Activated CD4-positive, alpha-beta T cell treated with anti-CD3 and anti-CD28 coated beads, Interleukin-2, amount 50 U/mL, for 1 hour (primary cell): ENCODE measurements at places on chromosomes 16 and 17.

- DNase-seq, result no peak
These were observed 5.0 kb downstream of the SMARCD2 start for GRCh38 chr17:63837480-63837879.

GRCh38 chr17:9893411-9894012 lies 11.6 kb downstream of the RCVRN start:
- DNase-seq, result no peak

DNA sequence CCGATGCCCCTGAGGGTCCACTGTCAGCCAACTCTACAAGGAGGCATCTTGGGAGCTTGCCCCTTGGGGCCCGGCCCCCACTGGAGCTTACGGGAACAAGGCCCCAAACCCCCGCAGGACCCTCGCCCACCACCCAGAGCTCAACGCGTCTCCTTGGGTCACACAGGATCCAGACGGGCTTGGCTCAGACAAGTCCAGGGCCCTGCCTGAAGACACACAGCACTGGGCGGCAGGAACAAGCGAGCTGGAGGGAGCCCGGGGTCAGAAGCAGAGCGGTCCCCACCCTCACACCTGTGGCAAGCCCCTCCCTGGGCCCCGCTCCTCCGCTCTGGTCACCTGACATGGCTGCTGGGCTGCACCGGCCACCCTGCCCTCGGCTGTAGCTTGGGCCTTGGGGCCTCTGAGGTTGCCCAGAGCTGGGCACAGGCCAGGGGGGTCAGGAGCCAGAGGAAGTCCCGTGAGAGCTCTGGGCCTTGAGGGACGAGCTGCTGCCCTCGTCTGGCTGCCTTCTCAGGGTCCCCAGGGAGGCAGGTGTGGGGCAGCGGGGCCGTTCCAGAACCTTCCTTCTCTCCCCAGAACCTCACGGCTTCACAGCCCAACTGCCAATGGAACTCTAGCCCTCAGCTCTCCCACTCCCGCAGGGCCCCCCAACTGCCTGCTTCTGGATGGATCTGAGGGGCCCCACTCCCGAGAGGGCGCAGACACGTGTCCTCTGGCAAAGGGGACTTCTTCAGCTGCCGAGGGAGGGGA lies at the start of gene CCDC154:
CCDC154 (minus strand) TSS at position 577 of the 750 bp plus-strand sequence; CDS start at position 343, 234 bp downstream.
- no peak for DNase-seq

- no peak for DNase-seq
These were observed 10.3 kb upstream of the IRF8 start for GRCh38 chr16:85888405-85889331.

DNA sequence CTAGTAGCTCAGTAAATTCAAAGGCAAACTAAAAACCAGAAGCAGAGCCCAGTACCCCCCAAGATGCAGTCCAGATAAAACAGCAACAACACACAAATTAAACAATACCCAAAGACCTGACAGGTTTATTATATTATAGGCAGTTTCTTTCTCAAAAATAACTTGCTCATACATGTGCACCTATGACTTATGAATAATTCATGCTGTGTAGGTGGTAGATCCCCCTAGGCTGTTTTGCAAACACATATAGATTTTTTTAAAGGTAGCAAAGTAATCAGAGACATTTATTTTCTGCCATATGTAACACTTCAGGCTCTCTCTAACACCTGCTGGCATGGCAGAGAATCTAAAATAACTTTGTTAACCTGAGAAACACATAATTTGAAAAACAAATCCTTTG lies 27.2 kb downstream of the CACNG1 start:
- DNase-seq, result no peak

GRCh38 chr17:63138713-63139112 lies 172.7 kb downstream of the TANC2 start:
- DNase-seq, result no peak

- DNase-seq, result no peak
These were observed 534.1 kb downstream of the GRIN2A start for GRCh38 chr16:9647981-9648701.

DNA sequence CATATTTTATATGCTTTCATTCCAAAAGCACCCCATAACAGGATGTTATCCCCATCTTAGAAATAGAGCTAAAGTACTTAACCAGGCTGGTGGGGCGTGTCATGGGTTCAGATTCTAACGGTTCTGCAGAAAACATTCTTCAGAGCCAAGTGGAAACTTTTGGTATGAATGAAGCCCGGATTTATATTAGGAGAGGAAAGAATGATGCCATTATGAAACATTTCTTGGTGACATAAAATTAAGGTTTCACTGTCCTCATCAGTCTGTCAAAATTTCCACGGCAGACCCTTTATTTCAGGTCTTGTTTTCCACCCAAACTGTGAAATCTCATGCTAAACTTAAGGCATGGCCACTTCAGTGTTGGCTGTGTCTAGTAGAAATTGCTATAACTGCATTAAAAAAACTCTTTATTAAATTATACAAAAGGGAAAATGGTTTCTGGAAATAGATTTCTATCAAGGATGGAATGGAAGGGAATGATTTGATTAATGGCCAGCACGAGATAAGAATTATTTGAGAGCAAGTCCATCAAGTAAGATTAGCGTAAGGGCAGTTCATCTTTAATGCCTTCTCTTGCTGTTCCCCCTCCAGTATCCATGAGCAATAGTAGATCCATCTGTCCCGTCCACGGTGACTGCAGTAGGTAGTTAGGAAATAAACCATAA lies 11.7 kb downstream of the PRKCA start:
- no peak for DNase-seq

GRCh38 chr17:30292286-30292858 lies 628 bp upstream of the BLMH start:
- no peak for DNase-seq

DNA sequence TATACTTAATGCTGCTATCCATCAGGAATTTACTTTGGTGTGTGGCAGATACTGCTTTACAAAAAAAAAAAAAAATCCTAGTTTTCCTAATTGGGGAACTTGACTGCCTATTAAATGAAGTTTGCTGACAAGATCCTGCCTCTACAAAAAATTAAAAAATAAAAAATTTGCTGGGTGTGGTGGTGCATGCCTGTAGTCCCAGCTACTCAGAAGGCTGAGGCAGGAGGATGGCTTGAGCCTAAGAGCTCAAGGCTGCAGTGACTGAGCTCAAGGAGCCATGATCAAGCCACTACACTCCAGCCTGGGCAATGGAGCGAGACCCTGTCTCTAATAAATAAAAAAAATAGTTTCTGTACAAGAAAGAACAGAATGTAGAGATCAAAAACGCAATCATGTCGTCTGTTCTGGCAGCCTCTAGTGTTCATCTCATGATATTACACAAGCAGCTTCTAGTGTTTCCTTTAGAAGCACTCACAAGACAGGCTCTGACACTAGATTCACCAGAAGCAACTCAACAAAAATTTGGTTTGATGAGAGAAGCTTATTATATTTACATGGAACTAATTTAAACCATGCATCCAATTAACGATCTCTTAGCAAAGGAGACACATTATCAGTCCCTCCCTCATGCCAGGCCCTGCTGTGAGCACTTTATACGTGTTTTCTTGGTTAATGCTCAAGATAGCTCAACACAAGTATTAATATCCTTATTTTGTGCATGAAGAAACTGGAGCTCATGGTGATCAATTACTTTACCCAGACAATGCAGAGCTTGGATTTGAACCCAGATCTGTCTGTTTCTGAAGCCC lies 6.8 kb upstream of the KRTAP17-1 start:
- no peak for DNase-seq

- DNase-seq, result no peak
These were observed 97.7 kb downstream of the USP31 start for GRCh38 chr16:23051587-23051986.

DNA sequence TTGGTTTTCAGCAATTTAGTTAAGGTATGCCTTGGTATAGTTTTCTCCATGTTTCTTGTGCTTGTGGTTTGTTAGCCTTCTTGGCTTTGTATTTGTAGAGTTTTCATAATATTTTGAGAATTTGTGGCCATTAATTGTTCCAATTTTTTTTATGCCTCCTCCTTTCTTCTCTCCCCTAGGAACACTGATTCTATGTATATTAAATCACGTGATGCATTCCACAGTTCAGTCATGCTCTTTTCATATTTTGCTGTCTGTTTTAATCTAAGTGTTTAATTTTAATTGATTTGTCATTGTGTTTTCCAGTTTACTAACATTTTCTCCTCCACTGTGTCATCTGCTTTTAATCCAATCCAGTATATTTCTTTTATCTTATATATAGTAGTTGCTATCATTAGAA lies 263.6 kb downstream of the SHISA9 start:
- DNase-seq, result no peak

DNA sequence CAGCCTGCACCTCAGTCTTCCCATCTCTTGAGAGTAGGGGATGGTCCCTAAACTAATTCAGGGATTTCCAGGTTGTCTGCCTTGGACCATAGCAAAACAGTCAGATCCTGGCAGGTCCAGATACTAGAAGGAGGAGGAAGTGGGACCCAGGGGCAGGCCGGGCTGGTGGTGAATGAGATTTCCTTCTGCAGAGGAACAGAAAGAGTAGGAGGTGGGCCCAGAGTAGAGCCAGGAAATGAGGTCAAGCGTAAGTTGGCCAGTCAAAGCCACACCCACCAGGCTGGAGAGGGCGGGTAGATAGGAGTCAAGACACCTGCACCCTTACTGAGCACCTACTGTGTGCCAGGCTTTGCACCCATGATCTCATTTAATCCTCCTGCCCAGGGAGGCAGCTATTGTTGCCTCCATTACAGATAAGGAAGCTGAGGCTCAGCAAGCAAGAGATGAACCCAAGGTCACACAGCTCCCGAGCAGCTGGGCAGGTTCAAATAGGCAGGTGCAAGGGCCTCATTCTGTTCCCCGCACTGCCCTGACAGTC lies 2.6 kb downstream of the CDH5 start:
- DNase-seq, result no peak

DNA sequence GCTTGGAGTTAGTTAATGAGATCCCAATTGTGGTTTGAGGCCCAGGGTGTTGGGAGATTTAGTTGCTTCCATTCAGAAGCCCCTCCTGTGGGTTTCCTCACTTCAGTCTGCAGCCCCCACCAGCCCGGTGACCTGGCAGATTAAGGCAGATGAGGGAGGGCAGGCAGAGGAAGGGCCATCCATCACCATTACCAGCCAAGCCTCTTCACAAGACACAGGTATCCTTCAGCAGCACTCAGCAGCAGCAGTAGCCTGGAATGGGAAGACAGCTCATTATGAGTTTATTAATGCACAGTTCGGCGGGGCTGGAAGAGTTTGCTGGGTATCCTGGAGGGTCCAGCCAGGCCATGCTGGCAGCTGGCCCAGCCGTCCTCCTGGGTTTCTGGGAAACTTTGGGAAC lies 90.0 kb upstream of the GPRC5B start:
- DNase-seq, result no peak

GRCh38 chr16:25845901-25846300 lies 154.1 kb downstream of the HS3ST4 start:
- no peak for DNase-seq

GRCh38 chr17:37642681-37643080 lies 565 bp downstream of the DDX52 start:
- no peak for DNase-seq

GRCh38 chr17:78517421-78517820 lies 59.8 kb downstream of the DNAH17 start:
- DNase-seq, result no peak

- no peak for DNase-seq
These were observed 15.5 kb downstream of the DNAH2 start for GRCh38 chr17:7732981-7733539.

DNA sequence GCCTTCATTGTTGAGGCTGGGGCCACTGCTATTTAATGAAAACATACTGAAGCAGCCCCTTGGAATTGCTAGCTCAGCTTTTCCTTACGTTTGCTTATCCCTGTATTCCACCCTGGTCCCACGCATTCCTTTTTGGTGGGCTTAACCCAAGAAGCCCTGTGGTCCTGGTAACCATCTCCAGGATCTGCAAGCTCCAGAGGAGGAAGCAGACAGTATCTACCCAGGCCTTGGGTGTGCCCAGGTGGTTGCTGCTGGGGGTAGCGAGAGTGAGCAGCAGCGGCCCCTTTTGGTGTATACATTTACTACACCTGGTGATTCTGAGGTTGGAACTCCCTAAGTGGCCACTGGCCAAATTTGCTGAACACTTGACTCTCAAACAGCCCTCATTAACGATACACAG lies 97.7 kb downstream of the CBLN1 start:
- DNase-seq, result no peak

DNA sequence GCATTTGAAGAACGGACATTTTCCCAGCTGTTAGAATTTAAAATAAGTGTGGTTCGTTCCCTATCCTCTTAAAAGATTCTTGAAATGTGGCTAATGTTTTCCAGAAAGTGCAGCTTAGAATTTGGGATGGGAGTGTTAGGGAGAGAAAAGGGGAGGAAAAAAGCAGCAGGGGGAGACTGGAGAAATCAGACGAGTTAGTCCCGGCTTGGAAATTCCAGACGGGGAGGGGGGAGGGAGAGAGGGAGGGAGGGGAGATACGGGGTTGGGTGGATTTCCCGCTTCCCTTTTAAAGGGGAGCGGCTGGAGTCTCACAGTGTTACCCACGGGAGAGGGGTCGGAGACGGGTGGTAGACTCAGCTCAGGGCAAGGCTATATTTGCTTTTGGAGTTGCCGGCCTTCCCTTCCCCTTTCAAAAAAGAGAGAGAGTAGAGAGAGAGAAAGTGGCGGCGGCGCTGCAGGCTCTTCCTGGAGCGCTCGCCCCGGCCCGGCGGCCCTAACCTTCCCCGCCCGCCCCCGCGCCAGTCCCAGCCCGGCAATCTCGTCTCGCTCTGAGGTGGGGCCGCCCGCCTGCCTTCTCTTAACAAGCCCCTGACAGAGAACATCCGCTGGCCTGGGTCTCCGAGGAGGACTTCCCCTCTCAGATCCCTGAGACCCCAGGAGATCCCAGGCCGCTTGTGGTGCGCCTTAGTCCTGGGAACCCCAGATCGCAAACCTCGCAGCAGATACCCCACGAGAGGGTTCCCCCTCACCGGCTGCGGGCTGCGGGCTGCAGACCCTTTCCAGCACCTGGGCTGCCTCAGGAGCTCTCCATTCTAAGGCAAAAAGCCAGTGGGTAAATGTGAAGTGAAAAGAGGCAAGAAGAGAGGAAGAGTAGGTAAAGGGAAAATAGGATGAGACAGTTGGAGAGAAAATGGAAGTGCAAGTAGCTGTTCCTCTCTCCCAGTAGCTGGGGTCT lies 6.6 kb downstream of the IGF2BP1 start:
- no peak for DNase-seq

- peak; percentile 87 for DNase-seq
These were observed 311 bp upstream of the KDM8 start for GRCh38 chr16:27202923-27203506.
